Bladder microvascular endothelial cell (primary cell): ENCODE measurements at places on chromosomes 7 and 10. TPM values are rescaled to one million over a fixed set of nuclear protein-coding genes. Genes with fewer than 3 reads are reported as not detected.

Gene AKR1C8
- 0.16 TPM in 1 of 2 replicates, not detected in the other for total RNA-seq

Gene ENO4
- total RNA-seq = not detected in 2 replicates

Gene C10orf143
- 0.16 and 0.25 TPM in 2 replicates for total RNA-seq

Gene SLC39A12
- total RNA-seq = not detected in 2 replicates
